ENCODE measurements at places on chromosomes 5 and 9.
A peak's percentile ranks its signal among the peaks of the same experiment; 100 is the strongest.

- no peak for DNase-seq
Measured at GRCh38 chr5:41708604-41708940, 161.7 kb downstream of the OXCT1 start.

DNA sequence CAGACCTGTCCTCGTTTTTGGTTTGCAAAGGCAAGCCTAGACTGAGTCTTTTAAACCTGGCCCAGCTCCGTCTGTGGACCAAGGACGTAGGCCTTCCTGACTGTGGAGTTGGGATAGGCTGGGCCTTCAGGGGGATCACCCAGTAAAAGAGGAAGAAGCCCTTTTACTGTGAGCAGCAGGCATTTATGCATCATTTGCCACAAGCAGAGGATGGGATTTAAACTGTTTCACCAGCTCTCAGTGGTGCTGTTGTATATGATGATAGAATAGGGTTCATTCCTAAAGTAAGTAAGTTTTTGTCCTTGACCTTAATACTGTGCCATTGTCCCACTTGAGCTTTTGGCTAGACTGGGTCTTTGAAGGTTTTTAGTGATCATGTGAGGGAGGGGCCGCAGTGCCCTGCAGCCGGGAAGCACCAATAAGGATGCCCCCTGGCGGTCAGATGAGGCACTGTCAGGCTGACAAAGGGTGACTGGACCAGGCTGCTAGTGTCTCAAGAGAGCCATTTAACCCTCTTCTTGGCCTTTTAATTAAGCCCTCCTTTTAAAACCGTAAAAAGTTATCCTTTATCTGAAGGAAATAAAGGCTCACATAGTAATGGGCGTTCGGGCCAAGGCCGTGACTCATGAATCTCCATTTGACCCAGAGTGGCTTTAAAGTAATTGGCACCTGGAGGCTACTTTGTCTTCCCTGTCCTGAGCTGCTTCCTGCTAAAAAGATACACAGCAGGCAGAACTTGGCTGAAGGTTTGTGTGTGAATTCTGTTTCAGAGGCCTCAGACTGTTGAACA is 74.0 kb downstream of the UBAP1 start:
- DNase-seq, result peak; percentile 36

- DNase-seq, result no peak
Measured at GRCh38 chr9:75997206-75997605, 106.7 kb downstream of the PCSK5 start.

DNA sequence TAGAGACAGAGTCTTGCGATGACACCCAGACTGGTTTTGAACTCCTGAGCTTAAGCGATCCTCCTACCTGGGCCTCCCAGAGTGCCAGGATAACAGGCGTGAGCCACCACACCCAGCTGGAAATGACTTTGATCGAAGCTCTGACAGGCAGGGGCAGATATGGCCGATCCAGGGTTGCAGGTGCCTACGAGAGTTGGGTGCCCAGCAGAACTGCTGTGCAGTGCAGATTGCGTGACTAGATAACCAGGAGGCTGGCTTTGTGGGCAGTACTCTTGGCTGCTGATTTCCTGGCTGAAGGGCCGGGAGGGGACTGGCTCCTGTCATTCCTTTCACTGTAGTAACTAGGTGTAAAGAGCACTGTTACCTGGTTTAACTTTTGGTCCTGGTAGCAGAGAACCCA is 11.8 kb downstream of the TBC1D13 start:
- no peak for DNase-seq

DNA sequence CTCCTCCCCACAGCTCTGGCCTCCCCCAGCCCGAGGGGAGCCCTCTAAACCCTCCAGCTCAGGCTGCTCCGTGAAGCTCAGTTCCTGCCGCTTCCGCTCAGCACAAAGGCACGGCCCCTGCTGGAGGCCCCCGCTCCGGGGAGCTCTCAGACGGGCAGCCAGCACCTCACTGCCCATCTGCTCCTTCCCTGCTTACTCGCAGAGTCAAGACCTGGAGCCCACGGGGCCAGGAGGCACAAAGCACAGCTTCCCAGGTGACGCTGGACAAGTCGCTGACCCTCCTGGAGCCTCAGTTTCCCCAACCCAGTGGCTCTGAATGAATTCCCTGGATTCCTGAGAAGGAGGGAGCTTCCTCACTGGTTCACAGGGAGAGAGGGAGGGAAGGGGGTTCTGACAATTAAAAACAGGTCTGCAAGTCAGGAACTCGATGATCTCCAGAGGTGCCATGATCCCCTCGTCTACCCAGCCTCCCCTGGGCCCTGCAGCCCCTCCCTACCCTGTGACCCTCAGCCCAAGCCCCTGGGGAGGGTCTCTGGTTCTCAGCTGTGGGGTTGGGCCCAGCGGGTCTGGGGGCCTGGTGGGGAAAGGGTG is 36.2 kb downstream of the VAV2 start:
- DNase-seq, result no peak

GRCh38 chr9:105119156-105119555 is 125.3 kb upstream of the SLC44A1 start:
- no peak for DNase-seq

DNA sequence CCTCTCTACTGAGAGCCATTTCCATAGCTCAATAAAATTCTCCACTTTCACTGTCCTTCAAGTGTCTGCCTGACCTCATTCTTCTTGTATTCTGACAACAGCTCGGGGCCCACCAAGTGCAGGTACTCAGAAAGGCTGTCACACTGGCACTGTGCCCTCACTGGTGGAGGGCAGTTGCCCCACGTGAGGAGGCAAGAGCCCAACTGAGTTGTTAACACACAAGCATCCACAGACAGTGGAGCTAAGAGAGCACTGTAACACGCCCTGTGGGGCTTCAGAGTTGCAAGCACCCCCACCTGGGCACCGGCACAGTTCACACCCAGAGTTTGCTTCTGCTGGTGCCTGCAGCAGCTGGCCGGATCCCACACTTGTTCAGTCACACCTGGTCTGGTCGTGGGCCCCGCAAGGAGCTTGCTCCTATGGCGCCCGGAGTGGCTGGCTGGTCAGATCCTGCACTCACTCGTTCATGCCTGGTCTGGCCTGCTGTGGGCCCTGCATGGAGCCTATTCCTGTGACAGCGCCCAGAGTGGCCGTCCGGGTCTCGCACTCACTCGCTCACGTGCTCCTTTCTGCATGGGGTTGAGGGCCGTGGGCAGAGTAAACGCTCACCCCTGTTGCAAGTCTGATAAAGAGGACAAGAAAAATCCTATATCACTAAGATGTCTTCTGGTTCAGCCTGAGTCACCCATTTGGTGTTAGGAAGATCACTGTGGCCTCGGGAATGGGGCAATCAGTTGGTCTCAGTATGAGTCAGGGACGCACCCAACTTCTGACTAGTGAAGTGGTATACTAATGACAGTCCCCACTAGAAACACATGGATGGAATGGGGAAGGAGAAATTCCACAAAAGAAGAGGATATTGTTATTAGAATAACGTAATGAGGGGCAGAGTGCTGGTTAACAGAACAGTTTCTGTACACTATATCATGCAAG is 87.0 kb upstream of the CCNH start:
- DNase-seq, result no peak

GRCh38 chr9:95780751-95781150 is 94.7 kb upstream of the ERCC6L2 start:
- no peak for DNase-seq

DNA sequence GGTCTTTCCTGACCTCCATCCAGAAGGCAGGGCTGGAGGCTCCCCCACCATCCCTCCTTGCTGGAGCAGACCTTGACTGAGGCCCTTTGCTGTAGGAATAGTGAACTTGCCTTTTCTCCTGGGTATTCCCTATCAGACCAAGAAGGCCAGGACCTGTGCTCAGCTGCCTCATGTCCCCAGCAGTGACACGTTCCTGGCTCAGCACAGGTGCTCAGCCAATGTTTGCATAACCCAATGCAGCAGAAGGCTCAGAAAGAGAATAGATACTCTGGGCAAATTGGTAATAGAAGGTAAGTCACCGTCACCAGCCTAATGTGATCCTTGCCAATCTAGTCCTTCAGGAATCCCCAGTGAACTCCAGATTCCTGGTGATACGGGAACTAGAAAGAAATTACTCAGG is 96.4 kb downstream of the ACTL7B start:
- DNase-seq, result no peak

DNA sequence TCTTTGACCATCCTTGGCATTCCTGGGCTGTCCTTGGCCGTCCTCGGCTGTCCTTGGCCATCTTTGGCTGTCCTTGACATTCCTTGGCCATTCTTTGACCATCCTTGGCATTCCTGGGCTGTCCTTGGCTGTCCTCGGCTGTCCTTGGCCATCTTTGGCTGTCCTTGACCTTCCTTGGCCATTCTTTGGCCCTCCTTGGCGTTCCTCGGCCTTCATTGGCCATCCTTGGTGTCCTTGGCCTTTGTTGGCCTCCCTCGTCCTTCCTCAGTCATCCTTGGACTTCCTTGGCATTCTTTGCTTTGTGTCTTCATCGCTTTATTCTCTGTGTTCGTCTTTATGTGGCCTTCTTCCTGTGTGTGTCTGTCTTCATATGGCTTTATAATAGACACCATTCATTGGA is 20.7 kb downstream of the NDUFS6 start:
- no peak for DNase-seq

- DNase-seq, result no peak
Measured at GRCh38 chr5:1429496-1429895, 15.7 kb downstream of the SLC6A3 start.

DNA sequence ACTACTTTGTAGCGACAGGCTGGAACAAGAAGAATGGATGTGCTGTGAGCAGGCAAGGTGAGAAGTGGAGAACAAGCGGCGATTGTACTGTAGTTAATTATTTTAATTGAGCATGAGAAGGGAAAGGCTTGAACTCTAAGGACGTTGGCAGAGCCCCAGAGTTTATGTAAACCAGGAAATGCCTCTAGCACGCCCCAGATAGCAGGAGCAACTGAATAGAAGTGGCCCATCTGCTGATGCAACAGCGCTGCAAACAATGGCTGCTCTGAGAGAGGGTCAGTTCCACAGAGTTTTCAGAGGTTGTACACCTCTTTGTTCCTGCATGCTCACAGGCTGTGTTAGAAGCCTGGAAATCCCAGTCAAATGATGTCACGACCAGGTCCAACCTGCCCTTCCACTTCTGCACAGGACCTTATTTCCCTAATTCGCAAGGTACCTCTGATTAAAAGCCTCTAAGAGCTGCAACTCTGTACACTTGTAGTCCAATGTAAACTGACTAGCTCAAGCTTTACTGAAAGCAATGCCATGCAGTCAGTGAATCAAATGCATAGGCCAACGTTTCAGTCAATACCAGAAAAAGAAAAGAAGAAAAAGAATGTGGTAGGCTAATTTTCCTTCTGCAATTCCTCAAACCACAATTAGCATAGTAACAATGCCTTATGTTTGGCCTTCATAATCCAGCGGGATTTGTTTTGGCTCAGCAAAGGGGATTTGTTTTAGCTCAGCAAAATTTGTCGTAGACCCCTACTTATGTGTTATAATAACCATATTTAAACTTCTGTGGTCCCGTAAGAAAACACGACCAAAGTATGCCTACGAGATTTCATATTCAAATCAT is 119.6 kb upstream of the RETREG1 start:
- DNase-seq, result no peak

GRCh38 chr9:111237447-111237846 is 92.6 kb downstream of the OR2K2 start:
- no peak for DNase-seq

DNA sequence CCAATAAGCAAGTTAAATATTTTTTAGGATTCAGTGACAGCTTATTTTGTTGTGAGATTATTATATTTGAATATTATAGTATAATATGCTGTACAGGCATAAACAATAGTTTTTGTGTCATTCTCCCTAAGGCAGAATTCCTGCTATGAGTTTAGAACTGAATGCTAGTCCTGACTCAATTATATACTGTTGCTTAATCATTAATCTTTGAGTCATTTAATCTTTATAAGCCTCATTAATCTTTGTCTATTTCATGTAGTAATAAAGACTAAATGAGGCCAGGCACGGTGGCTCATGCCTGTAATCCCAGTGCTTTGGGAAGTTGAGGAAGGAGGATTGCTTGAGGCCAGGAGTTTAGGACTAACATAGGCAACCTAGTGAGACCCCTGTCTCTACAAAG is 3.6 kb upstream of the DCP2 start:
- DNase-seq, result no peak

GRCh38 chr5:174724484-174725260 is at the start of gene MSX2:
Gene MSX2 (plus strand): TSS chr5:174724582. CDS start chr5:174724660, 78 bp downstream.
- DNase-seq, result peak; percentile 12

DNA sequence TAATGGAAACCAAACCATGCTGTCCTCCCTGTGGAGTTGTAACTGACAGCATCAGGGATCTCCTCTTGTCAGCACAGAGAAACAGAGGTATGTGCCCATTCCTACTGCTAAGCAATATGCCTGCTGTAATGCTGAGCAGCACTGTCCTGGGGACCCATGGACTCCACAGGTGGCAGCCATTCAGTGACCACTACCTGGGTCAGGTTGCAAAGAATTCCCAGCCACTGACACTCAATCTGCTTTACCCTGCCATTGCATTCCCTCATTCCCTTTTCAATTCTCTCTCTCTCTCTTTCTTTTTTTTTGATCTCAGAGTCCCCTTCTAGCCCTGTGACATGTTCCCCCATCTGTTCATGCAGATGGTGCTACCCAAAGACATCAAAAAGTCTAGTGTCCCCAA is 104.1 kb downstream of the GABRB2 start:
- no peak for DNase-seq

- no peak for DNase-seq
Measured at GRCh38 chr9:87294126-87294525, 203.5 kb upstream of the DAPK1 start.

DNA sequence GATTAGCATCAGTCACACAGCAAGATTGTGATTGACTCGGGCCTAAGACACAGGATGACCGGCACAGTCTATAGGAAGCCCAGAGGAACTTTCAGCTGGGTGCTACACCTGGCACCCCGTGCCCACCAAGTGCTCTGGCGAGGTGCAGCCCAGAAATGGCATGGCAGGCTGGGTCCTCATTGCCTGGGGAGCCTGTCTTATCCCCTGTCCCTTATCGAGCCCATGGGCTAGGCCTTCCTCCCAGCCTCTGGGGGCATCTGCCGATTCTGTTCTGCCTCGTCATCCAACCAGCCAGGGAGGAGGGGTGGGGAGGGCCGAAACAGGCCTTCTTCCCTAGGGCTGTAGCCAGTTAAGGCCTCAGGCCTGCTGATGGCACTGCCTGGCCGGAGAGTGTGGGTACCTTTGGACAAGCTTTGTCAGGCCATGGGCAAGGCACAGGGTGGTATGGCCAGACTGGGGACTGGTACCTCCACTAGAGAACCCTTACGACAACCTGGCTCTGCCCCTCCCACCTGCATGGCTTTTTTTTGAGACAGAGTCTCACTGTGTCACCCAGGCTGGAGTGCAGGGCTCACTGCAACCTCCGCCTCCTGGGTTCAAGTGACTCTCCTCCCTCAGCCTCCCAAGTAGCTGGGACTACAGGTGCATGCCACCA is 1.6 kb downstream of the GRK6 start:
- no peak for DNase-seq

DNA sequence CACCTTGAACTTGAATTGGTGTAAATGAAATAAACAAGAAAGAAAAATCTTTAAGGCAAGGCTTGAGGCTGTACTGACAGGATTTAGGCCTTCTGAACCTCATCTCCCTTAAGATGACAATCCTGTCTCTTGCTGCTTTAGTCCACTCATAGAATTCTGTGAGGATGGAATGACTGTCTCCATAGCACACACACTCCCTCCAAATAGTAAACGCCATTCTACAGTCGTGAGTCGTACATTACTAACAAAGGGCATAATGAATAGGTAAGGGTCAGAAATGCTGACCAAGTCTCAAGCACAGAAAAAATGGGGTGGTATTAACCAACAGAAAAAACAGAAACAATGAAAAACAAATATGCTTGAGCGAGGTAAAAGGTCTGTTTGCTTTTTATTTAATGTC is 71.8 kb upstream of the SIMC1 start:
- no peak for DNase-seq
